Left lung (tissue), 14 donors: ENCODE measurements at places on chromosomes 11 and 22.

- H3K4me1 ChIP-seq: no peaks in the 10 kb centered on the region
- H3K4me3 ChIP-seq: no peak overlapping the region
- DNase-seq: no peak
- H3K27ac ChIP-seq: no peak overlapping the region
- no peaks in the 10 kb centered on the region for H3K36me3 ChIP-seq
Measured at GRCh38 chr11:25775603-25776002, 556.3 kb upstream of the ANO3 start.

- H3K4me3 ChIP-seq: no peak overlapping the region
- H3K27me3 ChIP-seq: peaks cover 33% of the 10 kb centered on the region
- DNase-seq: no peak
- no peaks in the 10 kb centered on the region for H3K36me3 ChIP-seq
Measured at GRCh38 chr11:46299451-46299961, 22.0 kb downstream of the CREB3L1 start.

GRCh38 chr11:61892085-61892370 is 683 bp upstream of the FADS3 start:
- H3K27ac ChIP-seq: peak overlapping the region; percentile 57
- no peak for DNase-seq
- peaks cover 39% of the 10 kb centered on the region for H3K4me1 ChIP-seq
- peaks cover 22% of the 10 kb centered on the region for H3K27me3 ChIP-seq
- no peaks in the 10 kb centered on the region for H3K36me3 ChIP-seq
- H3K4me3 ChIP-seq: peak overlapping the region; percentile 74

DNA sequence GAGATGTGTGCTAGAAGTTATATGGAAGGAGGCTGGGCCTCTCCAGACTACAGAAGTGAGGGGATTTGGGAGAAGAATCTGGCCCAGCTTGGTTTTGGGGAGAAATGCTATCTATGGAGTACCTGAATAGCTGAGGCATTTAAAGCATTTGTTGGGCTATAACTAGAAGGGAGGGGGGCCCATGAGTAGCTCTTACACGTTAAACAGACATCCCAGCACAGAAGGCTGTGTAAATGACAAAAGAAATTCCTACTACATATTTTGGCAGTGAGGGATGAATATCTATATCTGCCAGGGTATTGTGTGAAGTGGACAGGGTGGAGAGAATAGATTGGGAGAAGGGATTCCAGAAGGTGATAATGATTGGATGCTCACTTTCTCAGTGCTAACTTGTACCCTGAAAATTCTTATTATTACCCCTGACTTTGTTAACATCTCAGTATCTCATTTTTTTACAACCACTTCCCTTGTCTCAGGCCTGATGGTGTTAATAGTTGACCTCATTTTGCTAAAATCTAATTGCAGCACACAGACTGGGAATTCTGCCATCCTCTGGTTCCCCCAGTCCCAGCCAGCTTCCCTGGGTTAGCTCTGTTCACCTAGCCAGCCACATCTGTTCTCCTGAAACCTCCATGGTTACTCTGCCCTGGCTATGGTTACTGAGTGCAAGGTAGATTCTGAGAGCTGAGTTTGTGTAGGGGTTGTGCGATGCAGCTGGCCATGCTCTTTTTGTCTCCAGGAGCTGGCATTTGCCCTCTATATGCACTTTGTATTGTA is 28.8 kb upstream of the RRM1 start:
- DNase-seq: no peak
- H3K4me3 ChIP-seq: no peak overlapping the region
- no peak overlapping the region for H3K27ac ChIP-seq
- H3K4me1 ChIP-seq: peaks cover 26% of the 10 kb centered on the region

- no peak overlapping the region for H3K4me3 ChIP-seq
- no peaks in the 10 kb centered on the region for H3K36me3 ChIP-seq
- H3K4me1 ChIP-seq: peaks cover 32% of the 10 kb centered on the region
- H3K27me3 ChIP-seq: no peaks in the 10 kb centered on the region
- no peak overlapping the region for H3K27ac ChIP-seq
Measured at GRCh38 chr11:65650547-65651338, 12.0 kb downstream of the RELA start.

- no peak overlapping the region for H3K27ac ChIP-seq
- DNase-seq: no peak
- no peaks in the 10 kb centered on the region for H3K27me3 ChIP-seq
- no peaks in the 10 kb centered on the region for H3K4me1 ChIP-seq
- H3K4me3 ChIP-seq: no peak overlapping the region
Measured at GRCh38 chr11:126804363-126804762, 196.2 kb downstream of the KIRREL3 start.

DNA sequence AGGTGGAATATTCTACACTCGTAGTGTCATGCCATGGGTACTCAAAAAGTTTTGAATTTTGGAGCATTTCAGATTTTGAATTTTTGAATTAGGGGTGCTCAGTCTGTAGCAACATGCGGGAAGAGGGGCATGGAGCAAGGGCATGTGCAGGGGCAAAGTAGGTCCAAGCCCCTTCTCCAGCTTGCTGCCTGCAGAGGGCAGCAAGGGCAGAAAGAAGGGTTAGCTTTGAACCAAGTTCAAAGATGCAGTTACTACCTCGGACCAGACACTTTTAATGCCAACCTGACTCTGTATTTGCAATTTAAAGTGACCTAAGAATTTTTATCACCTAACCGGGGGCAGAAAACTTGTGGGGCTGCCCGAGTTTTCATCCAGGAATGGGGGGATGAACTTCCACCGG is 68.2 kb downstream of the CD82 start:
- H3K36me3 ChIP-seq: no peaks in the 10 kb centered on the region
- H3K27me3 ChIP-seq: no peaks in the 10 kb centered on the region
- peaks cover 5% of the 10 kb centered on the region for H3K4me1 ChIP-seq
- no peak overlapping the region for H3K27ac ChIP-seq

DNA sequence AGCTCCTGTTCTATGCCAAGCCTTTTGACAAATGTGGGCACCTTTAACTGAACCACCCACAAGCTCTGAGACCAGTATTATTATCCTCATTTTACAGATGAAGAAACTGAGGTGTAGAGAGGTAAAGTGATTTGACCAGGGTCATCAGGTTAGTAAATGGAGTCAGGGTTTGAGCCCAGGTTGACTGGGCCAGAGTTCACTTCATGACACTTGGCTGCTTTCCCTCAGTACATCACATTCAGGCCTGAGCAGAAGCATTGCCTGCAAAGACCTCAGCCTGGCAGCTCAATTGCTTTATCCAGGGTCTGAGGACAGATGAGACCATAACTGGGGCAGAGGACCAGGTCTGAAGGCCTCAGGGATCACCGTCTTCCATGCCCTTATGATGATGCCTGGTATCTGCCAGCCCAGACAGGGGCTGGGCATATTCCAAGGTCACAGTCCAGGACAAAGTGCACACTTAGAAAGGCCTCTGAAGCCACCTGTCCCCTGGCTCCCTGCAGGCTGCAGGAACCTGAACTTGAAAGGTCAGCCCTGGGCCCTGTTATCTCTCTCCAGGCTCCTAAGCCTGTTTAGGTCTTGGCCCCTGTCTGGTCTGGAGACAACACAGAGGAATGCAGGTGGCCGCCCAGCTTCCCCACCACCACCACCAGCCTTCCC is 32.0 kb downstream of the POU2AF3 start:
- H3K4me3 ChIP-seq: no peak overlapping the region
- no peaks in the 10 kb centered on the region for H3K36me3 ChIP-seq
- no peaks in the 10 kb centered on the region for H3K27me3 ChIP-seq
- no peak overlapping the region for H3K27ac ChIP-seq

DNA sequence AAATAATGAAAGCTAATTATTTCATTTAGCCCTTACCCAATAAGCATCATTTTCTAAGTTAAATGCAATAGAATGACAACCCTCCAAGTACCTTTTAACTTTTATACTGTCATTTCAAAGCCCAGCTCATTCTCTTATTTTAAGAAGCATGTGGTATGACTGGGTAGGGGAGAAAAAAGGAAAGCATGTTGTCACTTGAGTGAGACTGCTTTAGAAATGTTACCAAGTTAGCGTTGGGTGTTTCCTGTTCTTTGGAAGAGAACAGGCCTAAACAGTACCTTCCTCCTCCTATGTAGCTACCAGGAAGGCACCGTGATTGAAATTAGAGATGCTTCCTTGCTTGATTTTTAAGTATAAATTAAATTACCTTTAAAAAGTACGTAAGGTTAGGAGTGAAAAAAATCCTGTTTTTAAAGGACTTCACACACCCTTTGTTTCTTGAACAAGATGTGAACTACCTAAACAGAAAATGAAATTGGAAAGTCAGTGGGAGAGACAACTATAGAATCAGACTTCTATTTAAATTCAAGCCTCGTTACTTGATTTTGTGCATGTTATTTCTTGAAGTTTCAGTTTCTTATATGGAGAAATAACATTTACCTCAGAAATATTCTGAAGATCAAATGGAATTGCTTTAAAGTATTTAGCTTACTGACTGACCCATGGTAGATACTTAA is 741 bp upstream of the CNTF start:
- no peaks in the 10 kb centered on the region for H3K36me3 ChIP-seq
- H3K4me1 ChIP-seq: peaks cover 1% of the 10 kb centered on the region
- DNase-seq: no peak
- no peak overlapping the region for H3K4me3 ChIP-seq
- H3K27me3 ChIP-seq: no peaks in the 10 kb centered on the region

DNA sequence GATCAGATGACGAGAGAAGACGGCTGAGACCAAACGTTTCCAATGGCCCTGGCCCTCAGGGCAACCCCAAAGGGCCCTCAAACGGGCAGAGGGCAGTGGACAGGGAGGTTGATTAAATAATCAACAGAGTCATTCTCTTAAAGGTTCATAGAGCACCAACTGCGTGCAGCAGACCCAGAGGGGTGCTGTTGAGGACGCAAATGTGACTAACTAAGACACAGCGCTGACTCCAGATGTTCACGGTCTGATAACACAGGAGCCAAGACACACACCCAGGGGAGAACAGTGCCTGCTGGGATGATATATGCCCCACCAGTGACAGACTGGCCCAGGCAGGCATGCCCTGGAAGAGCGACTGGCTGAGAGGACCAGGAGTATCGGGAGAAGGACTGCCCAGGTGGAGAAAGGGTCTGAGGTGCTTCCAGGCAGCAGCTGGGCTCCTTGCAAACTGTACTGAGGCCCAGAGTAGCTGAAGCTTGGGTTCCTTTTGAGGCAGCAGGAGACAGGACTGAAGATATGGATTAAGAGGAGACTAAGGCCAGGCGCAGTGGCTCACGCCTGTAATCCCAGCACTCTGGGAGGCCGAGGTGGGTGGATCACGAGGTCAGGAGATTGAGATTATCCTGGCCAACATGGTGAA is 7.7 kb downstream of the VWCE start:
- no peaks in the 10 kb centered on the region for H3K4me1 ChIP-seq
- no peak overlapping the region for H3K27ac ChIP-seq
- no peaks in the 10 kb centered on the region for H3K36me3 ChIP-seq
- no peak overlapping the region for H3K4me3 ChIP-seq
- no peaks in the 10 kb centered on the region for H3K27me3 ChIP-seq

DNA sequence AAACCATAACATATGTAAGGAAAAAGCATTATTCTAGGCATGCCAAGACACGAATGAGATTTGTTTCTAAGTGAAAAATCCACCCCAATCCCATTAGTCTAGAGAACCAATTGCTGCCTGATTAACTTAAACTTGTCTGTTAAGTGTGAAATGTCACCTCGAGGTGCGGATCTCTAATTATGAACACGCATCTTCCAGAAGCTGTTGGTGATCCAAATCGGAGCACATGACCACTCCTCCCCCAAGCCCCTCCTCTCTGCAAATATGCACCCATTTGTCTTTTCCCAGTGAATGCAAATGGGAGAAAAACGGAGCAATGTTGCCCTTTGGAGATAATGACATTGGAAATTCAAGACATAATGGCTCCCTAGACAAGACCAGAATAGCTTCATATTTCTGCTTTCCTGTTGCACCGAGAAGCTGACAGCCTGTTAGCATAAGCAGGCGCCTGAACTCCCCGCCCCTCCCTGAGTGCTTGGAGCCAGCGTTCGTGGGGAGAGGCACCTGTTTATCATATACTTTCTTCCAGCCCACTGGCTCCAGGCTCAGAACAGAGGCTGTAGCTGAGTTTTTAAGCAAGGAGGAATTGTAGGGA is 6.0 kb upstream of the FXYD6 start:
- no peak overlapping the region for H3K4me3 ChIP-seq
- peaks cover 19% of the 10 kb centered on the region for H3K27me3 ChIP-seq
- H3K4me1 ChIP-seq: peaks cover 6% of the 10 kb centered on the region
- H3K27ac ChIP-seq: no peak overlapping the region

GRCh38 chr11:91497847-91498246 is 726.8 kb upstream of the FAT3 start:
- no peaks in the 10 kb centered on the region for H3K27me3 ChIP-seq

DNA sequence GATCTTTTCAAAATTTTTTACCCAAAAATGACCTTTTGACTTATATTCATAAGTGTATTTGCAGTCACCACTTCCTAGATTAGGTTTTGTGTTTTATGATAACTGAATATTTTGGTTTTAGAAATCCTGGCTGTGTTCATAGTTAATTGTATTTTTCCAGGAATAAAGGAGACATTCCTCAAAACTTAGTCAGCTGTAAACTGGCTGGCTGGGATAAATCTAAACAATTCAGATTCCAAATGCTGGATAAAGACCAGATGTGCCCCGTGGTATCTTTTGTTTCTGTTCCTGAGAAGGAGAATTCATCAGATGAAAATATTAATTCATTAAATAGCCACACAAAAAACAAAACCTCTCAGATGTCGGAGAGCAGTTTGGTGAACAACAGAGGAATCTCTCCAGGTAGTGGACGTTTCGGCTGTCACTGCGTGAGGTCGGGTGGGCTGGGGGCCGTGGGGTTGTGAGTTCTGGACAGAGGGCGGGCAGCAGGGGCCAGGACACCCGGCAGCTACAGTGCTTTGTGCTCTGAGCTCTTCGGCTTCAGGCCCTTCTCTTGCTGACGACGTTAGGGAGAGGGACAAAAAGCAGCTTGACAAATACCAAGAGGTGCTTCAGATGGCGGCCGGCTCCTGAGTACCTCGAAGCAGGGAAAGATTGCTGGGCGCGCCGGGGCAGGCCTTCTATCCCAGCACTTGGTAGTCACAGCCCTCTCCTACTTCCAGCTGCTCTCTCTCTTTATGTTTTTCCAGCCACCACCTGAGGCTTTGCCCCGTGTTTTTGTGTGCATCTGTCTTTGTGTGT is 24.6 kb downstream of the MOV10L1 start:
- peaks cover 28% of the 10 kb centered on the region for H3K4me1 ChIP-seq
- H3K27ac ChIP-seq: peak overlapping the region; percentile 45
- no peak overlapping the region for H3K4me3 ChIP-seq
- H3K27me3 ChIP-seq: no peaks in the 10 kb centered on the region
- no peaks in the 10 kb centered on the region for H3K36me3 ChIP-seq
- peak; percentile 79 for DNase-seq

DNA sequence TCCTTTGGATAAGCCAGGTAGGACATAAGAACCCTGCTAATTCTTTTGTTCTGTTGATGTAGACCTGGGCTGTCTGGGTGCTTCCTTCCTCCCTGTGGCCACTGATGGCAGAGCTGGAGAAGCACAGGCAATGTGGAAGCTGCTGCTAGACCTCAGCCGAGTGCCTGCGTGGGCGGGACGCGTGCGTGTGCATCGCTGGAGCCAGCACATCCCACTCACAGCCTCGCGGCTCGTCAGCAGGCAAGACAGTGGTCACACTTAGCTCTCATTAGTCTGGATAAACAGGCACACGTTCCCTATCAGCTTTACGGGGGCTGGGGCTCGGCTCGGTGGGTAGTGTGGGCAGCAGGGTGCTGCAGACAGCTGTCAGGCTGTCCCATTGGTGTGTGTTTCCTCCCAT is 155.7 kb downstream of the GRIK4 start:
- no peaks in the 10 kb centered on the region for H3K4me1 ChIP-seq
- no peak overlapping the region for H3K27ac ChIP-seq
- H3K27me3 ChIP-seq: no peaks in the 10 kb centered on the region
- no peaks in the 10 kb centered on the region for H3K36me3 ChIP-seq
- H3K4me3 ChIP-seq: no peak overlapping the region
- no peak for DNase-seq
